Hepatocyte (in vitro differentiated cells): ENCODE measurements at places on chromosomes 6 and 20. TPM values are rescaled to one million over a fixed set of nuclear protein-coding genes. Genes with fewer than 3 reads are reported as not detected.

GRCh38 chr6:51600514-51600913 is 486.9 kb downstream of the PKHD1 start:
- no peak for DNase-seq

DNA sequence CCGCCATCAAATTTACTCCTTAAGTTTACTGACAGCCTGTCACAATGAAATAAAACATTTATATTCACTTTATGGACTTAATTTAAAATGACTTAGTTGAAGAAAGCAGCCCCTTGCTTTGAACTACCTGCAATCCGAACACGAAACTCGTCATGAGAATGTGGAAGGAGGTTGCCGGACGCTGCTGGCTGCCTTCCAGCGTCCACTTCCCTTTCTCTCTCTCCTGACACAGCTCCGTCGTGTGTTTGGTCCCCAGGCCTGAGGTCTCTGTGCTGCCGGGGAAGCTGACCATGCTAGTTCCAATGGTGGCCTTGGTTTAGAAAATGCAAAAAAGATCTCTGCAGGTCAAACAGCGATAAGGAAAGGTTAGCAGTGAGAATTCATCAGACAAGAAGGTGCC is 519.7 kb downstream of the CDH26 start:
- DNase-seq: no peak

- no peak for DNase-seq
These were observed 197.0 kb downstream of the DLL1 start for GRCh38 chr6:170093658-170094596.

Gene LAMA2
- 55.6 and 57.5 TPM in 2 replicates for total RNA-seq
